ENCODE measurements at places on chromosomes 1 and 21. TPM values are rescaled to one million over a fixed set of nuclear protein-coding genes. Genes with fewer than 3 reads are reported as not detected.
A peak's percentile ranks its signal among the peaks of the same experiment; 100 is the strongest.

PKNOX1 gene
- total RNA-seq = 11.4 TPM

GRCh38 chr1:31987135-31987619 lies 26.5 kb upstream of the KHDRBS1 start:
- no peak for DNase-seq

CD244 gene
- 1.8 TPM for total RNA-seq

DNA sequence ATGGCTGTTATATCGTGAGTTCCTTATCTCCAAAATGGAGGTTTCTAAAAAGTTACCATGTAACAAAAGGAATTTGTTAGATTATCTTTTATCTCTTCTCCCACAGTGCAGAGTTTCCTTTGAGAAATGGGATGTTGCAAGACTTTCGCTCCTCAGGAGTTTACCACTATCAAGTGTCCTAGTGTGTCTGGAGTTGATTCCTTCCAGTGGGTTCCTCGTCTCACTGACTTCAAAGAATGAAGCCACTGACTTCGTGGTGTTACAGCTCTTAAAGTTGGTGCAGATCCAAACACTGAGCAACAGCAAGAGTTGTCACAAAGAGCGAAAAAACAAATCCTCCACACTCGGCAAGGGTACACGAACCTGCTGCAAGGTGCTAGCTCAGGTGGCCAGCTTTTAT lies 37.0 kb downstream of the SPAG17 start:
- DNase-seq = no peak

DENND2C gene
- total RNA-seq = 2.1 TPM

DNA sequence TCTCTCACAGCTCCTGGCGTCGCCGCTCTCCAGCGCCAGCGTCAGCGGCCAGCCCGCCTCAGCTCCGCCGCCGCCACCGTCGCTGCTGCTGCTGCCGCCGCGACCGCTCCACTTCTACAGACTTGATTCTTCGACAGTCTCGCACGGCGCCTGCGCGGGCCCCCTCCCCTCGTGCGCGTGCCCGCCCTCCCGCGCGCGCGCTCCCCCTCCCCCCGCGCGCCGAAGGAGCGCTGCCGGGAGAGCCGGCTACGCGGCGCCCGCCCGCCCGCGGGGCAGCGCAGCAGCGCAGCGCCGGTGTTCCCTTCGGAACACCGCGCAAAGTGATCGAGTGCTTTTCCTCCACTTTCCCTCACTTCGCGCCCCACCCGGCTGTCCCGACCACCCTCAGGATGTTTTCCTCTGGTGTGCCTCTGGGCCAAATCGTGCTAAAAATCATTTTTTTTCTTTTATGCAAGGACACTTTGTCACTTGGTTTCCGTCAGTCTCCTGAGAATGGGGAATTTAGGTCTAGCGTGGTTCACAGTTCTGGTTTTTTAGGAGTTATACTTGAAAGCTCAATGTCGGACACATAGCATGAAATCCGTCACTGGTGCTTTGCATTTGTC lies at the start of gene IRF2BP2:
Gene IRF2BP2 (minus strand): TSS at position 118 of the 605 bp plus-strand sequence. CDS start 684 bp downstream, outside the sequence.
- peak; percentile 86 for DNase-seq

VHLL gene
- total RNA-seq = not detected

Data from upper lobe of left lung (tissue), 6 donors.